Head of caudate nucleus (tissue), 42 donors: ENCODE measurements at places on chromosomes 1 and 21.

- no peak for DNase-seq
Measured at GRCh38 chr1:160397651-160398050, 2.7 kb upstream of the VANGL2 start.

GRCh38 chr1:17427696-17428660 lies 11.5 kb downstream of the RCC2 start:
- DNase-seq = no peak

- no peak for DNase-seq
Measured at GRCh38 chr1:153646672-153647345, 11.7 kb upstream of the SNAPIN start.

DNA sequence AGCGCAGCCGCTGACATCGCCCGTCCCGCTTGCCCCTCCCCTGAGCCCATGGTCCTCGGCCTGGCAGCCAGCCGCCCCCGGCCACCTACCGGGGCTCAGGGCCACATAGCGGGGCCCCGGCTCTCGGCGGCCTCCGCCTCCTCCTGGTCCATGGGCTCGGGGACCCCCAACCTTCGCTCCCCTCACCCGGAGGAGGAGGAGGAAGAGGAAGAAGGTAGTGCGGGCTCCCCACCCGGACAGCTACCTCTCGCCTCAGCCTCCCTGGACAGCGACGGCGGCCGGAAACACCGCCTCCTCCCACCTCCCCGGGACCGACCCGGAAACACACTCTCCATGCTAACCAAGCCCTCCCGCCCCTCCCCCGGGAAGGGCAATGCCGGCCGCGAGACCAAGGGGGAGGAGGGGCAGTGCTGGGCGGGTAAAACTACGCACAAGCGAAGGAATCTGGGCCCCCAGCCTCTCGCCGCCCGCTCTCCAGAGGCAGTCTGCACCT lies at the start of gene KIAA0319L:
Gene KIAA0319L, minus strand, starts transcription at position 286 of the 493 bp plus-strand sequence. CDS start 2,912 bp downstream, outside the sequence.
- peak; percentile 92 for DNase-seq
